ENCODE measurements at places on chromosomes 5 and 9.

GRCh38 chr5:137791799-137792198 lies 37.6 kb upstream of the HNRNPA0 start:
- no peak for DNase-seq

DNA sequence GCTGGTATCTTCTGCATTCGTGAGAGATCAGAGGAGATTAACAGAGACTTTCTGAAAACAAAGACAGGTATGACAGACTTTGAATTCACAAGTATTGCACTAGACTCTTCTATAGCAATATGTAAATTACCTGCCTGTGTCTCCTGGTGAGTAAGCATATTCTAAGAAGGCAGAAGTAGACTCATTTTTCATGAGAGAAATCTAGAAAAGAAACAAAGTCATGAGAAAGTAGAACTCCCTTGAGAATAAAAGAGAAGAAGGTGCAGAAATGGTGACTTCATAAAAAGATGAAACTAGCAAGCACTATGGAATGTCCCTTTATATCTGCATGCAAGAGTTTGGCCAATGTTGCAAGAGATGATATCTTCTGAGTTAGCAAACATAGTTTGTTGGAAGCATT lies 419.8 kb downstream of the DMRT2 start:
- no peak for DNase-seq

DNA sequence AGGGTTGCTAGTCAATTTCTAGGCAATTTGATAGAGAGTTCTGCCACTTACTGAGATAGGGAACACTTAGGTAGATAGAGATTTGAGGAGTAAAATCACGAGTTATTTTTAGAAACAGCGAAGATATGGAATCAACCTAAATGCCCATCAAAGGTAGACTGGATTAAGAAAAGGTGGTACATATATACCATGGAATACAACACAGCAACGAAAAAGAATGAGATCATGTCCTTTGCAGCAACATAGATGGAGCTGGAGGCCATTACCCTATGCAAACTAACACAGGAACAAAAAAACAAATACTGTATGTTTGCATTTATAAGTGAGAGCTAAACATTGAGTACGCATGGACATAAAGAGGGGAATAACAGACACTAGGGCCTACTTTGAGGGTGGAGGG lies 9.7 kb downstream of the ELL2 start:
- DNase-seq, result no peak

- no peak for DNase-seq
Measured at GRCh38 chr5:82004511-82004910, 32.7 kb downstream of the ATG10 start.

- no peak for DNase-seq
Measured at GRCh38 chr5:170028124-170028523, 47.8 kb upstream of the INSYN2B start.

DNA sequence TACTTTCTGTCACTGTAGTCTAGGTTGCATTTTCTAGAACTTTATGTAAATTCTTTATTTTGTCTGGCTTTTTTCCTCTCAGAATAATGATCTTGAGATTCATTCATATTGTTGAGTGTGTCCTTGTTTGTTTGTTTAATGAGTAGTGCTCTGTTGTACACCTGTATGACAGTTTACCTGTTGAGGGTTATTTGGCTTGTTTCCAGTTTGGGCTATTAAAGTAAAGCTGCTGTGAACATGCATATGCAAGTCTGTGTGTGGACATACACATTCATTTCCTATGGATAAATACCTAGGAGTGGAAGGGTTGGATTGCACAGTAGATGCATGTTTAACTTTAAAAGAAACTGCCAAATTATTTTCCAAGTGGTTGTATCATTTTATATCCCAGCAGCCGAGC lies 30.4 kb downstream of the MVB12B start:
- DNase-seq, result no peak

DNA sequence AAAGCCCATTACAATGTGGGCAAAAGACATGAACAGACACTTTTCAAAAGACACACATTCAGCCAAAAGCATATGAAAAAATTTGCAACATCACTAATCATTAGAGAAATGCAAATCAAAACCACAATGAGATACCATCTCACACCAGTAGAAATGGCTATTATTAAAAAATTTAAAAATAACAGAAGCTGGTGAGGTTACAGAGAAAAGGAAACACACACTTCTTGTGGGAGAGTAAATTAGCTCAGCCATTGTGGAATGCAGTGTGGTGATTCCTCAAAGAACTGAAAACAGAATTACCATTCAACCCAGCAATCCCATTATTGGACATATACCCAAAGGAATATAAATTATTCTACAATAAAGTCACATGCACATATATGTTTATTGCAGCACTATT lies 585.2 kb upstream of the TUSC1 start:
- DNase-seq, result no peak

DNA sequence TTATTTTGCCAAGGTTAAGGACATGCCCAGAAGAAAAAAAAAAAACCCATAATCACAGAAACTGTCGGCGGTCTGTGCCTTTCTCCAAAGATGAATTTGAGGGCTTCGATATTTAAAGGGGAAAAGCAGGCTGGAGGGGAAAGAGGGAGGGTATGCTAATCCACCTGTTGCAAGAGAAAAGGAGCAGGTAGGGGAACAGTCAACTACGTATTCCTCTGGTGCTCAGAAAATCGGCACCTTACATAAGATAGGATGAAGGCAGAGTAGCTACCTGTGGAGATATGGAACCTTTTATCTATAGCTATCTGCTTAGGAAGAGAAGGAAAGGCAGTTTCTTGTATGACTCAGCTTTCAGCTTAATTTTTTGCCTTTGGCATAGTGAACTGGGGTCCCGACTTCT lies 77.7 kb downstream of the PTCD2 start:
- no peak for DNase-seq

GRCh38 chr5:168244838-168245559 lies 46.4 kb upstream of the WWC1 start:
- no peak for DNase-seq

DNA sequence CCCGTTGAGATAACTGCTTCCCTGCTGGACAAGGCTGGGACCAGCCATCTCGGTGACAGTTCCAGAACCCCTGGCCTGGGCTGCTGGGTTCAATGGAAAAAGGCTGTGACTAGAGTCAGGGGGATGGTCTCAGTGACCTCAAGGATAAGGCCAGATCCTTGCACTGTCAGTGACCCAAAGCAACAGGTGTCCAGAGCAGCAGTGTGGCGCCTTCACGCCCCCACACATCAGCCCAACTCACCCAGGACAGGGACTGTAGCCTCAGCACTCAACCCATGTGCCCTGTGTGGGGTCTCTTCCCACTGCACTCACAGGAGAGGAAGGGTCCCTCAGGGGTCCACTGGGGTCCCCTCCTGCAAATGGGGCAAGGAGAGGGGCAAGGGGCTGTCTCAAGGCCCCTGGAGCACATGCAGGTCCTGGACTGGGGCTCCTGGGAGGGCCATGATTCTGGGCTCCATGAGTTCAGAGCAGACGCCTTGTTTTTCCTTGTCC lies 698 bp upstream of the LCN2 start:
- no peak for DNase-seq
